ENCODE measurements at places on chromosomes 7 and 10. TPM values are rescaled to one million over a fixed set of nuclear protein-coding genes. Genes with fewer than 3 reads are reported as not detected.

DNA sequence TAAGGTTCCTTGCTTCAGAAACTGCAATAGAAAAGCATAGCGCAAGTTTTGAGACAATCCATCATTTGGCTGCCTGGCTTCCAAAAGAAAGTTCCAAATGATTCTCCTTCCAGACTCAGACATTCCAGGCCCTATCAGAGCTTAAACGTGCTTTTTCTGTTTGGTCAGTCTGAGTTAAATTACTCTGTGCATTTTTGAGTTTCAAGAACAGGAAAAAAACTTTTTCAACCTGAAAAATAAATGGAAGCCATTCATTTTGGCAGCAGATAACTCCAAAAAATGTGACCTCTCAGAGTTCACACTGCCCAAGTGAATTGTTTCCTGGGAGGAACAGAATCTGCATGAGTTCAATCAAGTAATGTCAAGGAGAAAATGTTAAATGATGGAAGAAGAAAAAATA, 354.2 kb downstream of the CXCL12 start:
- peak; percentile 80 for DNase-seq

- no peak for DNase-seq
Observed at GRCh38 chr10:1573981-1574380, 163.3 kb downstream of the ADARB2 start.

DNA sequence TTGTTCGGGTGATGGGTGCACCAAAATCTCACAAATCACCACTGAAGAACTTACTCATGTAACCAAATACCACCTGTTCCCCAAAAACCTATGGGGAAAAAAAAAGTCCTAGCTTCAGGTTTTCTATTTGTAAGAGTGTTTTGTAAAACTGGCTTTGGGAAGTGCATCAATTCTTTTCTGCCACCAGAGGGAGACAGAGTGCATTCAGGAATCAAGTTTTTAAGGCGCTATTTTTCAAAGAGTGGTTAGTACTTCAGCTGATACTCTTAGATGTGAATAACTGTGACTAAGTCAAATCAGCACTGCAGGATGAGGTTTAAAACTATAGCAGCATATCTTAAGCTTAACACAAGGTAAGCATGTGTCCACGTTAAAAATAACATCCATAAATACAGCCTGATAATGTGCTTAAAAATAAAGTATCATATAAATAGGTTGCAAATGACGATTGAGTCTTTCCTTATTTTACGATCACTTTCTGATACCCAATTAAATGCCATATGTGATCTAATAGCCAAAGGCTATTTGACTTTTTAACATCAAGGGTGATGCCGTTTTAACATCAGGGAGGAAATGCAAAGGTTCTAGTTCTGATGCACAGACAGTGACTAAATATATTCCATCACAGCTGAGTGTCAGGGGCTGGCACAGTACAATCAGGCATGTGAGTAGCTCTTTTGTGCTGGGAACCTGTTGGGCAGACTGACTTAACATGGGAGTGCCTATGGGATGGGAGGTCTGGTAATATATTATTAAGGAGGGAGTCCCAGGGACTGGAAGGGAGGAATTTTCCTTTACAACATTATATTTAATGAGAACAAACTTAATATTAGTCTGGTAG, 10.6 kb upstream of the LYZL2 start:
- peak; percentile 36 for DNase-seq

DNA sequence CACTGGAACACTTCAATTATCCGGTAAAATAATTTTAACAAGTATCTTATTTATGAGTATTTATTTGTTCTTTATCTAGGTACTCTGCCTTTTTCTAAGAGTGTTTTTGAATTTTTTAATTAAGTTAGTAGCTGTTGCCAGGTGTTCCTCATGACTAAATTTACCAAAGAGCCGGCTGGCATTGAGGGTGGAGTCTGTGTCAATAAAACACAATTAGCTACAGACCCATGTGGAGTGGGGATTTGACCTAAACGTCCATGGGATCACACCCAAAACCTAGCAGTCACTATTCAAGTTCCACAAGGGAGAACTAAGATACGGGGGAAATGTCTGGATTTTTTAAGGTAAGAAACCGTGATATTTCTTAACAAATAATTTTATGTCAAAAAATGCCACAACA, 9.8 kb downstream of the SLC16A12 start:
- DNase-seq: no peak

- DNase-seq: no peak
Observed at GRCh38 chr10:38143587-38143986, 49.5 kb downstream of the ZNF37A start.

ADRA2A gene
- total RNA-seq: 1.5 TPM

DNA sequence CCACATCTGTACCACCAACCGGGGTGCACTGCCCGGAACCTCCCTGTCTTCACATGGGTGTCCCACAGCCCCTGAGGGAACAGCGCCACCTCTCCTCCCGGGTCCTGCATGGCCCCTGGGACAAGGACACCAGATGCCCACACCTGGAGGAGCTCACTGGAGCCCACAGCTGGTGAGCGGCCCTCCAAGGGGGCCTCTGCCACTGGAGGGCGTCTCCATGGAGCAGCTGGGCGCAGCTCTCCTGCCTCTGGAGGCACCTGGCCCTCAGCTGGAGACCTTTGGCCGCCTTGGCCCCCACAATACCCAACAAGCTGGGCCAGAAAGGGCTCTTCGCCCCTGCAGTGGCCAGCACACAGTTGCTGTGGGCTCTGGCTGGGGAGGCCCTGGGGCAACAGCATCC, 7.3 kb upstream of the NKX6-2 start:
- no peak for DNase-seq

IMMP2L gene
- 13.9 TPM for total RNA-seq

SPDYE5 gene
- not detected for total RNA-seq

AASS gene
- 13.9 TPM for total RNA-seq

ZNF853 gene
- 5.0 TPM for total RNA-seq

DNA sequence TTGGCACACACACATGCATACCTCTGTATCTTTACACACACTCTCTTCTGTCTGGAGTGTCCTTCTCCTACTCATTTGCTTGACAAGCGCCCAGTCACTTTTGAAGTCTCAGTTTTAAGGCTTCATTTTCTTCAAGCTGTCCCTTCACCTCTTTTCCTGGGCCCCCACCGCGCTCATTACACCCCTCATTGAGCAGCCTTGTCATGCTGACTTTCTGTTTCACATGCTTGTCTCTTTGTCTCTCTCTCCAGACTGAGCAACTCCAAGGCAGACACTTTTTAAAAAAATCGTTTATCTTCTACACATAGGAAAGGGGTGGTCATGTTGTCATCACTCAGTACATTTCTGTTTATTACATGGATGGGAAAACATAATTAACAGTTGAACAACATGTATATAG, 225.2 kb upstream of the FZD1 start:
- DNase-seq: no peak

DNA sequence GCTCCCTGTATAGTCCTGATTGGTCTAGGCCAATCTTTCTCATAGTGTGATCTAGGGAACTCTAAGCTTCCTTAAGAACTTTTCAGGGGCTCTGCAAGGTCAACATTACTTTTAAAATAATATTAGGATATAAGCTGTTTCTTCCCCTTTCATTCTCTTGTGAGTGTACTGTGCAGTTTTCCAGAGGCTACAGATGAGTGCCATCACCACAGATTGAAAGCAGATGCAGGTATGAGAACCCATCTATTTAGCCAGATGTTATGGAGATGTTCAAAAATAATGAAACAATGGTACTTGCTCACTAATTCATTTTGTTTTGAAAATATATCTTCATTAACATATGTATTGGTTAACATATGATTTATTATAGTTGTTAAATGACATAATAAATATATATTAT, 169.2 kb upstream of the SEMA3A start:
- DNase-seq: no peak

DNA sequence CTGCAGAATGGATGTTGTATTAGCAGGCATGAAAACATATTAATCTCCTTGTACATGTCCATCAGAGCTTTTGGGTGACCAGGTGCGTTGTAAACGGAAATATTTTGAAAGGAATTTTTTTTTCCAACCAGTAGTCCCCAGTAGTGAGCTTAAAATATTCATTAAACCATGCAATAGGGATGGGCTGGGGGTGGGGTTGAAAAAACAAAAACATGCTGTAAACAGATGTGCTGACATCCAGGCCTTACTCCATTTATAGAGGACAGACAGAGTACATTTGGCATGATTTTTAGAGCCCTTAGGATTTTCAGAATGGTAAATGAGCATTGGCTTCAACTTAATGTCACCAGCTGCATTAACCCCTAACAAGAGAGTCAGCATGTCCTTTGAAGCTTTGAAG, 50.2 kb downstream of the PTPN12 start:
- no peak for DNase-seq

CABCOCO1 gene
- total RNA-seq: 0.23 TPM

DNA sequence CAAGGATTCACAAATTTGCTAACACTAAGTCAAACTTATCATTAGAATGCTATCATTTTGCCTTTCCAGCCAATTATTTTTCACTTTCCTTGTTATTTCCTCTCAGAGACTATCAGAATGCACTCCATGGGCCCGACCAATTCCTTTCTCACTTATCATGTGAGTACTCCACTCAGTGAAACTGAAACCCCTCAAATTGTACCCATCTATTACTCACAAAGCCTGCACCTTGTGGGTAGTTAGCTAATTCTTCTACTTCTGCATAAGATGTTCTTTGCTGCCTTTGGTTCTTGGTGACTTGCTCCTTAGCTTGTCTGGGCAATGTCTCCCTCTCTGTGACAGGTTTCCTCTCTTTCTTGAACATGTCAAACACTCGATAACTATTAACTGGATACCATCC, 35.2 kb upstream of the MBL2 start:
- no peak for DNase-seq
